ENCODE measurements at places on chromosomes 7 and 10.

- no peak for DNase-seq
These were observed 31.5 kb downstream of the CREB3L2 start for GRCh38 chr7:137970253-137970975.

DNA sequence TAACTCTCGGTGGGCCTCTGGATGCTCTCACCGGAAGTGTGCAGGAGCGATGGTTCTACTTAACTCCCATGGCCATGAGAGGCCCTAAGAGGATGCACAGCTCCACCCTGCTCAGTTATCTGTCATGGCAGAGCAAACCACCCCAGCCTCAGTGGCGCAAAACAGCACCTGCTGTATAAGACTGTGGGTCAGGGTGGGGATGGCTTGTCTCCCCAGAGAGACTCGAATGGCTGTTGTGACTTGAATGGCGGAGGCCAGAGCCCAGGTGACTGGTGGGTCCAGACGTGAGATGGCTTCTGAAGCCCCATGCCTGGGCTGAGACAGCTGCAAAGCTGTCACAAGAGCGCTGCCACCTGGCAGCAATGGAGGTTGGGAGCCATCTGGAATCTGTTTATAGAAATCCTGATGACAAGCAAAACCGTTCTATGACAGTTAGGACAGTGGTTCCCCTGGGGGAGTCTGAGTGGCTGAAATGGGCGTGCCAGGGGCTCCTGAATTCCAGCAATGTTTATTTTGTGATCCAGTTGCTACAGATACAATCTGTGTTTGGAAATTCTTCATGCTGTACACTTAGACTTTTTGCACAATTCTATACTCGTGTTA, 490.5 kb downstream of the TCERG1L start:
- no peak for DNase-seq

DNA sequence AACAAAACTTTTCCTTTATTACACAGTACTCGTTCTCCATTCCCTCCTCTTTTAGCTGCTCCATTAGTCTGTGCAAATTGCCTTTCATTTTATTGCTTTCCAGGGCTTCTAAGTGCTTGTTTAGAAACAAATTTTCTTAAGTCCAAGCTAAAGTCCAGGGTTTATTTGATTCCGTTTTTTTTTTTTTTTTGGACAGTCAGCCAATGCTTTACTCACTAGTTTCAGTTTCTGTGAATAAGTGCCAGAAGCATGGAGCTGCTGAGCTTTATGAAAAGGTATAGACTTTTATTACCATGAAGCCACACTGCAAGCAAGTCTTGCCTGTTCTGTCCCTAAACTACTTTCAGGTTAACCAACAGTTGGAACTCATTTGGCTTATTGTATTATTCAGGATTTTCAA, 455.0 kb downstream of the GFRA1 start:
- DNase-seq: no peak

DNA sequence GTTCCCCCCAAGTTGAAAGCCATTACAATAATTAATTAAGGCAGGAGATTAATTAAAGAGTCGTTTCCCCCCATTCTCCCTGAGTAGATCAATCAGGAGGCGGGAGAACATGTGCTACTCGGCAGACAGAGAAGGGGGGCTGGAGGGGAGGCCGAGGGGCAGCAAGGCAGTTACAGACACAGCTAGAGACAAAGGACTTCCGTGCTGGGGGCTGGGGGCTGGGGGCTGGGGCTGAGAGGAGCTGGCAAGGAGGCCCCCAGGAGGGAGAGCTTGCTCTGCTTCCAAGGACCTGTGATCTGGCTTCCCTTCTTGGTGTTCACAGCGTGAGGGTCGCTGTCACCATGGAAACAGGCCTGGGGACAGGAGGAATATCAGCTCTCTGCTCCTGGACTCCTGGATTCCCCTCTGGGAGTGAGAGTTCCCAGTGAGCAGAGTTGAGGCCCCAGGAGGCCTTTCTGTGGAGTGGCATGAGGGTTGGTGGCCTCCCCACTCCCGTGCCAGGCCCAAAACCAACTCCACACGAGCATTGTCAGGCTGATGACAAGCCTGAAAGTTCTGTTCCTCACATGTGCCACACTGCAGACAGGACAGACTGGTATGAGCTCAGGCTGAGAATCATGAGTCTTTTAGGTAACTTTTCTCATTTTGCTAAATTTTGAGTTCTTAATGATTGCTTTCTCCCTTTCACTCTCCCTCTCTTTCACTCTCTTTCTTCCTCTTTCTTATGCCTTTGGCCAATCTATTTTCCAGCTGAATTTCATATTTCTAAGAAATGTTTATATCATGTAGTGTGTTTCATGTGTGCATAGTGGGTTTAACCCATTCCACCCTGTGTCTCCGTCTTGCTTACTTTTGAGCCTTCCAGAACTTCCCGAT, 16.4 kb downstream of the FAM241B start:
- no peak for DNase-seq

DNA sequence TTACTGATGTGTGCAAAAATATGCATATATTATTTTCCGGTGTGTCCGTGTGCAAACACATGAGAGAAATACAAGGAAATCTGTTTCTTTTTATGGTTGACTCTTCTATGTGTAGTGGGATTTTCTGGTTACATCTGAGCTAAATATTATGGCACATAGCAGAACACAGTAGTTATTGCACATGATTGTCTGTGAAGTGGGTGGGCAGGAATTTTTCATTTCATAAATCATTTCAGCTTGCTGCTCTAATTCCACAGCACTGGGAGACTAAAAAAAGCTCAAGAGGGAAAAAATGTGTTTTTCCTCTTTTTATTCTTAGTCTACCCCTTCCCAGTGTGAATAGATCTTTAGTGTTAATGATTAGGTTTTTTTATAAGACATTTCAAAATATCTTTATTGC, 197.9 kb downstream of the MBL2 start:
- no peak for DNase-seq

GRCh38 chr10:13257621-13258140, 23.5 kb upstream of the UCMA start:
- DNase-seq: no peak

DNA sequence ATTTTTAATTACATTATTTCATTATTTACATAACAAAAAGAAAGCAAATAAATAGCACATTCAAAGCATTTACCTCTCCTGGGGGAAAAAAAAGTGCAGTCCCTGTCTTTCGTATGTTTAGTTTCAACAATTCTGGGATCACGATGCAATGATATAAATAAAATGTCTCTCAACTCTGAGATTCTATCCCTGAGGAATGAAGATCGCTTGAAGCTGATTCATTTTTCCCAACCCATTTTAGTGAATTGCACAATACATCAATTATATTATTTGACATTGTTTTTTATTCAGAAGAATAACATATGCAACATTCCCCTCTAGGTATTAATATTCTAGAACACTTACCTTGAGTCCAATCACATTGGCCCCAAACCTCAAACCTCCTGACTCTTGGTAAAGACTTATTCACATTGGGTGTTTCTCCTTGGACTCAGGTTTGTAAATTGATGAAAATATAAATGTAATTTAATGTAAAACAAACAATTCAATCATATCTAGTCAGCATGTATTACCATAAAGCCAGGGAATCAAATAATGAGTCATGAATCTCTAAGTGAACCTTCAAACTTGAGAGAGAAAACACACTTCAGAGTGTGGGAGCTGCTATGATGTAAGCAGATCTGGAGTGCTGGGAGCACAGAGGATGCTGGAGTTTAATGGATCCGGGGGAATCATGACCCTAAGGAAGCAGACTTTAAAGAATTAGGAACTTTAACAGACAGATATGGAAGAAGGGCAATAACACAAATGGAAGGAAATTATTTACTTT, 5.3 kb upstream of the SCIN start:
- DNase-seq: no peak

- DNase-seq: no peak
These were observed 110.1 kb downstream of the CCNY start for GRCh38 chr10:35446439-35446838.

DNA sequence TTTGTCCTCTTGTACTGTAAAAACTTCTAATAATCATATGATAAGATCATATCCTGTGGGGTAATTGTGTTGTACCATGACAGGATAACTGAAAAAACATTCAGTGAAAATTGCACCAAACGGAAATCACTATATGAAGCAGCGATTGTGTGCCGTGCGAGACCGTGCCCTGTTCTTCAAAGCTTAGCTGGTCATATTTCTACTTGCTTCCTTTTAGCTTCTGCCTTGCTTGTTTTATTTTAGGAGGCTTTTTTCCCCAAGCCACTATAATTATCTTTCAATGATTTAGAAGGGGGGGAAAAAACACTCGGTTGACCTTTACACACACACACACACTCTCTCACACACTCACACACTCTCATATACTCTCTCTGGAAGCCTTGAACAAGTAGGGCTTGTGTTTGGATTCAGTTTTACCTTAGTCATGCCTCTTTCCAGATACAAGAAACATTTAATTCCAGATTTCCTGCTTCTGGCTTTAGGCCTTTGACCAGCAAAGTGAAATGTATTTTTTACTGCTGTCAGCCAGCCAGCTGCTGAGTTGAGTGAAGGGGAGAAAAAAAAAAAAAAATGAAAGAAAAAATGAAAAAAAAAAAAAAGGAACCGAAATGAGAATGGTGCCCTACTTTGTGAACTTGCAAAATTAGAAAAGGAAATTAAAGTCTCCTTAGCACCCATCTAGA, 181.4 kb downstream of the ARID5B start:
- no peak for DNase-seq

DNA sequence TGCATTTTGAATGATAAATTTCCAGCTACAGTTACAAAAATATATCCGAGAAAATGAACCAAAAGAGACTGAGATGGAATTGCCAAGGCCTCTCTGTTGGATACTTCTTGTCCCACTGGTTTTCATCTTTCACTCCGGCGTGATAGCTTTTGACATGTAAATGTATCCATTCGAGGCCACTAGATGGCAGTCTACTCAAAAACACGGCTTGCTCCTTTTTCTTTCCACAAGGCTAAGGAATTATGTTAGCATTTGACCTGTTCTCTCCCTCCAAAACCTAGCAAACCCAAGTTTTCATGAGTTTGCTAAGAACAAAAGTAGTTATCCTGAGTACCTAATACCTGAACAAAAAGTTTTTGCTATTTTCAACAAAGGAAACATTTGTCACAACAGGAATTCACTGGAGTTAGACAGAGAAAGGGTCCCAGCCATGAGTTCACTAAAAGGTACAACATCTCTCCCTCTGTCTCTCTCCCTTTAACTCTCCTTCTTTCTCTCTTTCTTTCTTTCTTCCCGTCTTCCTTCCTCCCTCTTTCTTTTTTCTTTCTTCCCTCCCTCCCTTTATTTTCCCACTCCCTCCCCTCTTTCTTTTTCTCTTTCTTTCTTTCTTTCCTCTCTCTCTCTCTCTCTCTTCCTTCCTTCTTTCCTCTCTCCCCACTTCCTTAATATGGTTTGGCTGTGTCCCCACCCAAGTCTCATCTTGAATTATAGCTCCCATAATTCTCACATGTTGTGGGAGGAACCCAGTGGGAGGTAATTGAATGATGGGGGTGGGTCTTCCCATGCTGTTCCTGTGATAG, 207.9 kb upstream of the MYO3A start:
- DNase-seq: peak; percentile 58

DNA sequence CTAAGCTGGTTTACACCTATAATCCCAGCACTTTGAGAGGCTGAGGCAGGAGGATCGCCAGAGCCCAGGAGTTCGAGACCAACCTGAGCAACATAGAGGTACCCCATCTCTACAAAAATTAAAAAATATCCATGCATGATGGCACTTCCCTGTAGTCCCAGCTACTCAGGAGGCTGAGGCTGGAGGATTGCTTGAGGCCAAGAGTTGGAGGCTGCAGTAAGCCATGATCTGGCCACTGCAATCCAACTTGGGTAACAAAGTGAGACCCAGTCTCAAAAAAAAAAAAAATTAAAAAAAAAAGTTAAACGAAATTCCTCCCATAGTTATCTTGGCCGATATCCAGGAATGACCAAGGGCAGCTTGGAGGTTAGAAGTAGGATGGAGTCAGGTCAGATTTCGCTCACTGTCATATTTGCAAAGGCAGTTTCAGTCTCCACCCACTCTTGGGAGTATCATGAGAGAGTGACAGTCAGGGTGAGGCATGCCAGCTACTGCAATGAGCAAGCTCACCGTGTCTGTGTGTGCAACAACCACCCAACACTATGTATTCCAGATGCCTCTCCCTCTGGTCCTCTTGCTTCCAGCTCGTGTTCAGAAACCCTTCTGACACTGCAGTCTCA, 6.0 kb upstream of the ZDHHC4 start:
- no peak for DNase-seq

DNA sequence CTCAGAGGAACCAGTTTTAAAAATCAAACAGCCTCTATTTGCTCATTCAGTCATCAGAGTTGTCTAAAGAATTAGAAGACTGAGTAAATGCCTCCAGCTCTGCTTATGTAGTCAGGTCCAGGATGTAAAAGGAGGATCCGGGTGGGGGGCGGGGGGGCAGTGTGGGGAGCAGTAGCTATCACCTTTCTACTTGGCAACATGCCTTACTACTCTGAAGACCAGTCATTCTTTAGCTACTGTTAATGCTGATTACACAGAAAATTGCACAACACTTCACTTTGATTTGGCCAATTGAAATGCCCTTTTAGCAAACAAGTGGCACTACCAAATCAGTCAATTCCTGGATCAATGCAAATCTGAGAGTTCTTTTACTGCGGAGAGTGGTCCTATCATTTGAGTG, 164.2 kb downstream of the NXPH1 start:
- no peak for DNase-seq

- no peak for DNase-seq
These were observed 747.1 kb upstream of the GALNT17 start for GRCh38 chr7:70384891-70385290.

DNA sequence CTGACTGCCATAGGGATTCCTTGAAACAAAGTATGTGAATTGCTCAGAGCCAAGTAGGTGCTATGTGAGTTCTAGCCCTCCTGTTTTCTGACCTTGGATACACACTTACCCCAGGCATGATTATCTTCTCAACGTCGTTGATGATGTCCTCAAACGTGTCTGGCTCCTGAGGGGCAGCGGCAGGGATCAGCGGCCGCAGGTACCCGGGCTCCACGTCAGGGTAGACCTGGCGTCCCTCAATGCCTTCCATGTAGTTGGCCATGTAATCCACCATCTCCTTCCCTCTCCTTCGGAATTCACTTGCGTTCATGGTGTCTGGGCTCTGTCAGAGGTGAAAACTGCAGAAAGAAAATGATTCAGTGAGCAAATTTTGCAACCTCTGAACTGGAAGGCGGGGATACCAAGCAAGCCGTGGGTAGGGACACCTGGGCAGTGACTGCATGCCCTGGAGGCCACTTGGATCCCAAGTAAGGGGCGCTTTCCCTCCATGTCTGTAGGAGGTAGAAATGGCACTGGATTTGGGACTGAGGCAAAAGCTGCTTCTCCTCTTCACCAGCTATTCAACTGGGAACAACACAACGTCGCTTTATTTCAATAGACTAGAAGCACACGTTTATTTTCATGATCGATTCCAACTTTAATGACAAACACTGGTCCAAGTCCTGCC, 21.3 kb downstream of the DDC start:
- DNase-seq: no peak

- DNase-seq: no peak
These were observed 24.4 kb downstream of the NAPEPLD start for GRCh38 chr7:103124429-103124979.

DNA sequence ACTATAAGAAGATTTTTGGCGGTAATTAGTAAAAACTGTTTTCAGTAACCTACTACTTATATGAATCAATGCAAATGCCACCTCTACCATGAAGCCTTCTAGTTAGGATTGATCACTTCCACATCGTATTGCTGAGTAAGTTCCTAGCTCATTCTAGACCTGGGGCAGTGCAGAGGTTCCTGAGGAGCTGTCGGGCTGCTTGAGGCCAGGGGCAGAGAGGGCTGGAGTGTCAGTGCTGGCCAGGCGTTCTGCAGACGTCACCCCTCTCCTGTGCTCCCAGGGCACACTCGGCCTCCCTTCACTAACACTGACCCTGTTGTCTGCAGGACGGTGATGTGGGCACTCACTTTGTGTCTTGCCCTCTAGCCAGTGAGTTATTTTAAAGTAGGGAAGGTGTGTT, 275.7 kb downstream of the CELF2 start:
- DNase-seq: no peak
